NCI-H2227 treated with DMSO at 0.1 percent for 48 hours (cell line): ENCODE measurements at places on chromosomes 12 and 14.
A peak's percentile ranks its signal among the peaks of the same experiment; 100 is the strongest.

GRCh38 chr12:101713930-101714329 is 16.5 kb downstream of the CHPT1 start:
- DNase-seq = no peak

DNA sequence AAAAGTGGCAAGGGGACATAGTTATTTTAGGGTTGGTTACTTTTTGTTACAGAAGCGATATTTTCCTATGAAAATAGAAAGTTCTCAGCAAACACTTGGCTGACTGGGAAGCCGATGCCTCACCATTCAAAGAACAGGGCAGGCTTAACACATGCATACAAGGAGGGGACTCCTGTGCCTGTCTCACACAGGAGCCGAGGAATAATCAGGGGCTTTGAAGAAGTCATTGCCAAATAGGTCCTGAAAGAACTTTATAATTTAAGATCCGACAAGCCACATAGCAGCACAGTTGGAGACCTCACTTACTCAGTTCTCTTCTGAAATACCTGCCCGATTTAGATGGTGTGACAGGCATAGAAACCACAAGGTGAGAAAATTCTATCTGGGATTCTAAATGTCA is 389.8 kb downstream of the EMP1 start:
- no peak for DNase-seq

- no peak for DNase-seq
Measured at GRCh38 chr12:1797011-1797901, 23.1 kb upstream of the LRTM2 start.

DNA sequence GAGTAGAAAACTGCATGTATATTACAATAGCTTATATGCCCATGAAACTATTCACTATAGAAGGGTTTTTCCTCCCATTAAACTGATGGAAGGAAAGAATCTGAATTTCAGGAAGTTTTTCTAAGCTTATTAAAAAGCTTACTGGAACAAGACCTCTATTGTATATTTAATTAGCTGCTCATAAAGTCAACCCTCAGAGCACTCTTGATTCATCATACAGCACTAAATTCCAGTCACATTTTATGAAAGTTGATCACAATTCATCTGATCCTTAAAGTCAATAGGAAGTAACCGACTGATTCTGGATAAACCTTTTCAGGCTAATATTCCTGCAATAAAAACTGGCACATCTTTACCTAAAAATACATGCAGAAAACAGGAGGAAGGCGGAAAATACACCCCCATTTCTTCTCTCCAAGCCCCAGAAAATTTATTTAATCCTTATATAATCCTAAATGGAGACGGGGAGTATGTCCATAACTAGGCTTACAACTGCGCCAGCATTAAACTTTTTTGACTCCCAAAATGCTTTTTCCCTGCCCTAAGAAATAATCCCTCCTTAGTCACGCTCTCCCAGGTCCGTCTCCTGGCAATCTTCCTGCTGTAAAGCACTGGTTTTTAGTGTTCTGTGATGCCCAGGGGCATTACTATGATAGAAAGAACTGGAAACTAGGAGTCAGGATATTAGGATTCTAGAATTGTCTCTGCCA is 35.3 kb downstream of the DICER1 start:
- DNase-seq = no peak

DNA sequence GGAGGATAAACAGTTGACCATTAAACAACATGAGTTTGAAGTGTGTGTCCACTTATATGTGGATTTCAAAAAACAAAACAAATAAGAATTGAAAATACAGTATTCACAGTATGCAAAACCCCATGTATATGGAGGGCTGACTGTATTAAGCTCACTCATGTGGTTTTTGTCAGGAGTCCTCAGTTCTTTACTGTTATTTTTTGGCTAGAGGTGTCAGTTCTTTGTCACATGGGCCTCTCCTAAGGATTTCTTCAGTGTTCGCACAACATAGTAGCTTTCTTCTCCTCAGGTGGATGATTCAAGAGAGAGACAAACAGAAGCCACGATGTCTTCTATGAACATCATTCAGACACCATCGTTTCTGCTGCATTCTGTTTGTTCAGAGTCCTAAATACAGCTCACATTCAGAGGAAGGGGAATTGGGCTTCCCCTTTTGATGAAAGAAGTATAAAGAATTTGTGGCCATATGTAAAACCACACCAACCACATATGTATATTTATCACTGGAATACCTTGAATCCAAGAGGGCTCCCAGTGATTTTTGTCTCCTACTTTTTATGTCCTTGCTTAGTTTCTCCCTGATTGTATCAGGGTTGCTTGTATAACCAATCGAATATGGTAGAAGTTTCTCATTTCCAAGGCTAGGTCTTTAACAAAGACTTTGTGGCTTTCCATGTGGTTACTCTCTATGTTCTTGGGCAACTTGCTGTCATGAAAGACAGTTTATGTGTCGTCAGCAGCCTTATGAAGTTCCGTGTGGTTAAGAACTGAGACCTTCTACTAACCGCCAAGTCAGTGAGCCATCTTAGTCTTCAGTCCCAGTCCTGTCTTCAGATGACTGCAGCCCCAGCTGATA is 18.9 kb downstream of the MNAT1 start:
- no peak for DNase-seq

- DNase-seq = no peak
Measured at GRCh38 chr12:124510301-124510970, 57.0 kb downstream of the NCOR2 start.

GRCh38 chr14:20848316-20848954 is 42.8 kb upstream of the RNASE3 start:
- DNase-seq = no peak

DNA sequence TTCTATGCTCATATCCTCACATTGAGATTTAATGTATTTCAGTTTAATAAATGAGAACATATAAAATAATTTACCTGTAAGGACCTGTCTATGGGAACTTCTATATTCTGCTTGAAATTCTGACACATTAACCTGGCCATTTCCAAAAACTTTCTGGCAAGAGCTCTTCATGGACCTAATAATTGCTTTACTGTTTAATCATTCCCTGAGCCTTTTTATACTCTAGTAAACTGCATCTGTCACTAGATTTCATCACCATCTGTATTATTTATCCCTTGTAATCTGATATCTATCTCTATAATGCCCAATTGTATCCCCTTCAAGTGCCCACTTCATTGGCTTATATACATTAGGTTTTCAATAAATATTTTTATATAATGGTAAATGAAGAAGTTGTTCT is 327.7 kb downstream of the RAD51B start:
- no peak for DNase-seq

DNA sequence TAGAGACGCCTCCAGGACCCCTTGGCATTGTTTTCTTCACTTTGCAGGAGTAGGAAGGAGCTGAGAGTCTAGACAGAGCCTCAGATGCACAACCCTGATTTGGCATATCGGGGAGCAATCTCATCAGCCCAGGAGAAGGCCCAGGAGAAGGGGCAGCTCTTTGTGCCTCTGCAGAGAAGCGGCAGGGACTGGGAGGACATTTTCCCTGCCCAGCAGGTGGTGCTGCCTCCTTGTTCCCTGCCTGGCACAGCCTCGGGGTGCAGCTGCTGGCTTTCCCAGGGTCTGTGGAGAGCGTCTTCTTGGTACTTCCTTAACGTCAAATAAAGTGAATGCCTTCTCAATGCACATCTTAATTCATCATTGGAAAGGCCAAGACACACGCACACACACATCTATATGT is 419.5 kb downstream of the TMEM121 start:
- no peak for DNase-seq

GRCh38 chr12:55659486-55660385 is 23.0 kb downstream of the OR10P1 start:
- DNase-seq = no peak

DNA sequence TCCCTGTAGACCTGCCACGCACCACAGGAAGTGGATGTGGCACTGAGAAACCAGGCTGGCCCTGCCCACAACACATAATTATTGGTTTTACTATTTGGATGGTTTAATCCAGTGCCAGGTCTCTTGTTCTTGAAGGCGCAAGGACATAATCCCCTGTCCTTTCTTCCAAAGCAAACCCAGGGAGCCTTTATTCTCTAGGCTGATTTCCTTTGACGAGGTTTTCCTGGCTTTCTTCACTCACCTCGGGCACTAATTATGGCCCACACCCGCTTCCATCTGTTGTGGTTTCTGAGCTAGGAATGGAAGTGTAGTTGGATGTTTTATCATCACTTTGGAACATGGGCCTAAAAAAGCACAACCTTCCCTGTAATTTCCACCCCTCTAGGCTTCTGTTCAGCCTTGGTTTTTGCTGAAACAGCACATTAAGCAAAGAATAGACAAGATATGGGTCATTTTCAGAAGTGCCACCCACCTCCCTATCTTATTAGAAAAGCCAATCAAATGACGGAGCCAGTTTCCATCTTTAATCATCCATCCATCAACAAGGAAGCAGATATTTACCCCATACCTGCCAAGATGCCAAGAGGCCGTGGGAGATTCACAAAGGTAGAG is 73.9 kb downstream of the PPP1R36 start:
- DNase-seq = no peak

DNA sequence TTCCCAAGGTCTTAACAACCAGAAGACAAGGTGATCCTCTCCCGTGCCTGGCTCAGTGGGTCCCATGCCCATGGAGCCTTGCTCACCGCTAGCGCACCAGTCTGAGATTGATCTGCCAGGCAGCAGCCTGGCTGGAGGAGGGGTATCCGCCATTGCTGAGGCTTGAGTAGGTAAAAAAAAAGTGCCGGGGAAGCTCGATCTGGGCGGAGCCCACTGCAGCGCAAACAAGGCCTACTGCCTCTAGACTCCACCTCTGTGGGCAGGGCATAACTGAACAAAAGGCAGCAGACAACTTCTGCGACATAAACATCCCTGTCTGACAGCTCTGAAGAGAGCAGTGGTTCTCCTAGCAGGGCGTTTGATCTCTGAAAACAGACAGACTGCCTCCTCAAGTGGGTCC is 104.0 kb downstream of the C14orf39 start:
- peak; percentile 58 for DNase-seq

GRCh38 chr12:56128670-56129205 is 671 bp downstream of the ESYT1 start:
- no peak for DNase-seq

- DNase-seq = no peak
Measured at GRCh38 chr14:58401587-58401986, 5.9 kb downstream of the TOMM20L start.

DNA sequence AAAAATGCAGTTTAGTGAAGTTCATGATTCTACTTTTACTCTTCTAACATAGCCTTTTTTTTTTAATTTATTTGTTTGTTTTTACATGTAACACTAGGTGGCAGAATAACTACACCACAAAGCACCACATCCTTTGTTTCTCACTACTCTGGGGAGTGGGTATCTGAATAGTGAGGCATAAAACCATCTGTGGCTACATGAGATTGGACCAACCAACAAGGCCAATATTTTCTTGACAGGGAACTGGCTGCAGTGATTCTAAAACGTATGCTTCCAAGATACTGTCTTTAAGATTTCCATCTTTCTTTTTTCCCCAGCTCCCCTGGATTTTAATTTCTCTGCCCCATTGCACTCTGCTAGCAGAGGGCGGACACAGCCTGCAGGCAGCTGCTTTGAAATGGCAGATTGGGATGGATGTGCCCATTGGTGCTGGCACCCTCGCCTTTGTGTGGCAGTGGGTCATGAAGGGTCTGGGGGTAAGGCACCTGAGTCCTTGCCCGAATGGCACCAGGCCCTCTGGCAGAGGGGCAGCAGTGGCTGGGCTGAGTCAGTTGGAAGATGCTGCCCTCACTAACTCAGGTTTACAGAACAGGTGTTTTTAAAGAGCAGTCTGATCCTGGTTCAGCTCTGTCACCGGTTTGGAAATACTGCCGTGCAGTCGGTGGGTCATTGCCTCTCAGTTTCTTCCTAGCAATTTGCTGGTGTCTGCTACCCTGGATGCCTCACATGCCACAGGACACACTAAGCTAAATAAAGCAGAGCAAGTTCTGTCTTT is 429.1 kb downstream of the RAD51B start:
- DNase-seq = peak; percentile 60
